ENCODE measurements at places on chromosomes 1 and 21. TPM values are rescaled to one million over a fixed set of nuclear protein-coding genes. Genes with fewer than 3 reads are reported as not detected.

Gene LYST
- total RNA-seq = 5.8 TPM

Gene SLC37A1
- 3.6 TPM for total RNA-seq

Gene SASS6
- total RNA-seq = 4.6 TPM

Gene PYGO2
- total RNA-seq = 24.1 TPM

Gene PAPPA2
- total RNA-seq = not detected

Gene CD247
- total RNA-seq = 0.15 TPM

Gene LCE6A
- not detected for total RNA-seq

Gene RASAL2
- total RNA-seq = 18.6 TPM

Gene SH2D1B
- 0.12 TPM for total RNA-seq

Gene NBPF6
- not detected for total RNA-seq

Gene NTMT2
- not detected for total RNA-seq

Gene RPRD2
- total RNA-seq = 15.0 TPM

Gene MTARC1
- 11.3 TPM for total RNA-seq

Gene MTOR
- 13.6 TPM for total RNA-seq

Gene AQP10
- total RNA-seq = not detected

Gene LCE1E
- not detected for total RNA-seq

Gene SPRR1B
- total RNA-seq = not detected

Gene GRIK3
- not detected for total RNA-seq

Gene VHLL
- not detected for total RNA-seq

Gene C8B
- total RNA-seq = not detected

Gene FAM72D
- total RNA-seq = 6.3 TPM

Gene RSPH1
- 0.91 TPM for total RNA-seq

Gene FAM151A
- not detected for total RNA-seq

Gene PRDM2
- total RNA-seq = 8.7 TPM

Gene PPM1J
- total RNA-seq = 1.4 TPM

Gene AZIN2
- 0.60 TPM for total RNA-seq

Gene CD84
- not detected for total RNA-seq

All from A549 treated with RU486 at 1 μM for 4 hours (cell line).